NK-92 treated with Interleukin-12 subunit alpha and Interleukin-12 subunit beta, amount 100 ng/mL, for 24 hours (cell line): ENCODE measurements at places on chromosomes 13 and 19.

DNA sequence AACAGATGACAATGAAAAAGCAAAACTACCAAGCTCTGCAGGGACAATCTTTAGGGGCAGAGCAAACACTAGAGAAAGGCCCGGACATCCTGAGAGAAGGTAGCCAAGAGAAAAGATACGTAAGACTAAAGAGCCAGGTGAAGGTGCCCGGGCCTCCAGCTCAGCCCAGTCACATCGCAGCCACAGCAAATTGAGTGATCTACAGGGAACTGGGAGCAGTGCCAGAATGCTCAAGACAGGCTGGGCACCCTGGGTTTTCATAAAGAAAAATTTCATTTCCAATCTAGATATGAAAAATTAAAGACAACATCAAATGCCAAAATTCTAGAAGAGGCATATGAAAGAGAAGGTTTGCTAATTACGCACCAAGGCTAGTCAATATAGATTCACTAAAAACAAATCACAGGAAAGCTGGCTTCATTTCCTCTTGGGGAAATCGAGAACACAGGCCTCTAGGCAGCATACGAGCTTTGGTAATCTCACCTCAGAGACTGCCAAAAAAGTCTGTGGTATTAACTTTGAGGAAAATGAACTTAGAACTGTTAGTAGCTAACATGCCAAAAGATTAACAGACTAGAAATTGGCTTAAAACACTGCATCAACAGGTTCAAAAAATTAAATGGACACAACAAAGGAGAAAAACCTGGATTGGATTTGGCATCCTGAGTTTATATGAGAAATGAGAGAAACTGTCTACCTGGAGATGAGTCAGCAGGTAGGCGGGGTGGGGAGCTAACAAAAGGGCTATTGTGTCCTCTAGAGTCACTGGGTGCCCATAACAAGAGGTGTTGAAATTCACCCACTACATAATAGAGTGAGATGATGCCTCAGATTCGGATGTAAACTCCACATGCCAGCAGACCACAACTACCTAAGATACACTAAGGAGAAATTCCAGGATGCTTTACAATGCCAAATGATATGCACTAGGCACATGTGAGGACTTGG, 6.6 kb downstream of the ANKRD10 start:
- no peak for DNase-seq

GRCh38 chr19:15028490-15028889, 20.8 kb upstream of the CASP14 start:
- DNase-seq: no peak

- no peak for DNase-seq
These were observed at the start of gene TMEM91 for GRCh38 chr19:41376241-41376997. TMEM91 (plus strand) TSS chr19:41376533; CDS start chr19:41378310, 1,777 bp downstream.

- DNase-seq: no peak
These were observed 44.2 kb upstream of the HOMER3 start for GRCh38 chr19:18985257-18985656.

DNA sequence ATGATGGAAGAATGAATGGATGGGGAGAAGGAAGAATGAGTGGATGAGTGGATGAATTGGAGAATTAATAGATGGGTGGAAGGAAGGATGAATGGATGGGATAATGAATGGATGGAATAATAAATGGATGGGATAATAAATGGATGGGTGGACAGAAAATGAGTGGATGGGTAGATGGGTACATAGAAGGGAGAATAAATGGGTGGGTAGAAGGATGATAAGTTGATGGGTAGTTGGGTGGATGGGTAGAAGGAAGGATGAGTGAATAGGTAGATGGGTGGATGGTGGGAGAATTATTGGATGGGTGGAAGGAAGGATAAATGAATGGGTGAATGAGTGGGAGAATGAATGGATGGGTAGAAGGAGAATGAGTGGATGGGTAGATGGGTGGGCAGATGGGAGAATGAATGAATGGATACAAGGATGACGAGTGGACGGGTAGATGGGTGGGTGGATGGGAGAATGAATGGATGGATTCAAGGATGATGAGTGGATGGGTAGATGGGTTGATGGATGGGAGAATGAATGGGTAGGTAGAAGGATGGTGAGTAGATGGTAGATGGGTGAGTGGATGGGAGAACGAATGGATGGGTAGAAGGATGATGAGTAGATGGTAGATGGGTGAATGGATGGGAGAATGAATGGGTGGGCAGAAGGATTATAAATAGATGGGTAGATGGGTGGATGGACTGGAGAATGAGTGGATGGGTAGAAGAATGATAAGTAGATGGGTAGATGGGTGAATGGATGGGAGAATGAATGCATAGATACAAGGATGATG, 15.9 kb downstream of the VSTM2B start:
- no peak for DNase-seq

- DNase-seq: no peak
These were observed 29.4 kb downstream of the DIAPH3 start for GRCh38 chr13:60134376-60134775.

DNA sequence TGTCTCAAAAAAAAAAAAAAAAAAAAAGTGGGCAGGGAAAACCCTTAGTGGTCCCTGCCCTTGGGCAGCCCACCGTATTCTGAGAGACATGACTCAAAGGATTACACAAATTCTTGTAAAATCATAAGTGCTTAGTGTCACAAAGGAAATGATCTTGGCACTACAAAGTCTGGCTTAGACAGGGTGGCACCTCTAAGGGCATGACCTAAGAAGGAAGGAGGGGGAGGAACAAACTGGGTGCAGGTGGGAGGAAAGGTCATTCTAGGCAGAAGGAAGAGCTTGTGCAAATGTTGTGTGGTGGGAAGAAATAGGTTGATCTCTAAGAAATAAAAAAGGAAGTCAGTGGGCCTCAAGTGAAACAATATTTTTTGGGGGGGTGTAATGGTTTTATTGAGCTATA, 10.4 kb downstream of the PNPLA6 start:
- DNase-seq: no peak

- DNase-seq: no peak
These were observed 84.2 kb downstream of the SACS start for GRCh38 chr13:23349161-23349897.

- no peak for DNase-seq
These were observed 1.4 kb upstream of the MEGF8 start for GRCh38 chr19:42323852-42324654.

DNA sequence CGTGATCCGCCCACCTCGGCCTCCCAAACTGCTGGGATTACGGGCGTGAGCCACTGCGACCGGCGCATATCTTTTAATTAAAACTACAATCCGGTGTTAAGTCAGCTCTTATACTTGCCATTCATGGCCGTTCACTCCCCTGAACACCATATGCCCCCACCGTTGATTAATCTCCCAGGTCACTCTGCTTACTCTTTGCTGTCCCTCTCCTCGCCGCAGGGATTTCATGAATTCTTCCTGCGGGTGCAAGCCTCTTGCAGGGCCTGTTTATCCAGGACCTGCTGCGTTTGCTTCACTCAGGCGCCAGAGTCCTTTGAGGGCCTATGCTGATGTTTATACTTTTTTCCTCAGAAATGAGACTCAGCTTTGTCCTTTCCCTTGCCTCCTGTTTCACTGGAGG, 996 bp downstream of the ERVV-2 start:
- no peak for DNase-seq

DNA sequence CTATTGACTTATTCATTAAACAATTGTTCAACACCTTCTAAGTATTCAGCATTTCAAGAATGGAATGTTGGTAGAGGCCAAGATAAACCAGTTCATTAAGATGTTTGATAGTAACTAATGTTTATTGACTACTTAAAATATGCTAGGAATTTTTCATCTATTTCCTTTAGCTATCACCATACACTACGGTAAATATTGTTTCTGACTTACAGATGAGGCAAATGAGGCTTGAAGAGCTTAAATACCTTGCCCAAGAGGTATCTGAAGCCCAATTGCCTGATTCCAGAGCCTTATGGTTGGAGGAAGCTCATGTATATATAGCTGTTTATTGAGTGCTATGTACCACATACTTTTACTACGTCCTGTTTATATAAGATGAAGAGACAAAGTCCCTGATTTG, 286.2 kb downstream of the NDFIP2 start:
- no peak for DNase-seq

GRCh38 chr13:35514801-35515502, 38.5 kb upstream of the MAB21L1 start:
- no peak for DNase-seq

DNA sequence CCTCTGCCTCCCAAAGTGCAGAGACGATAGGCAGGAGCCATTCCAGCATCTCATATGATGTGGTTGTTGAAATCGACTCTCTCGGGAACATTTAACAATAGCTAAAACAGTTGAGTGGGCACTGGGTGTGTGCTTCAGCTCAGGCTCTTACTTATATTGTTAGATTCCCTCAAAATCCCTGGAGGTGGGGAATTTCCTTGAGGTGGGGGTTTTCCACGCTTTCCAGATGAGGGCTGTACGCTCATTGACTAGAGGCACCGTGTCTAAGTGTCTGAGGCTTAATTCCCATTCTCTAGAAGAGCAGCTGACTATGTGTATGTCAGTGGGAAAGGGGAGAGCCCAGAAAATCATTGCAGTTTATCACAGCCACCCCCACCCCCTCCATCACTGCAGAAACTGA, 10.8 kb upstream of the GRAMD1A start:
- no peak for DNase-seq

- DNase-seq: no peak
These were observed 14.4 kb downstream of the NAXD start for GRCh38 chr13:110629735-110630134.

GRCh38 chr13:50742353-50742752, 101.1 kb downstream of the DLEU7 start:
- no peak for DNase-seq

DNA sequence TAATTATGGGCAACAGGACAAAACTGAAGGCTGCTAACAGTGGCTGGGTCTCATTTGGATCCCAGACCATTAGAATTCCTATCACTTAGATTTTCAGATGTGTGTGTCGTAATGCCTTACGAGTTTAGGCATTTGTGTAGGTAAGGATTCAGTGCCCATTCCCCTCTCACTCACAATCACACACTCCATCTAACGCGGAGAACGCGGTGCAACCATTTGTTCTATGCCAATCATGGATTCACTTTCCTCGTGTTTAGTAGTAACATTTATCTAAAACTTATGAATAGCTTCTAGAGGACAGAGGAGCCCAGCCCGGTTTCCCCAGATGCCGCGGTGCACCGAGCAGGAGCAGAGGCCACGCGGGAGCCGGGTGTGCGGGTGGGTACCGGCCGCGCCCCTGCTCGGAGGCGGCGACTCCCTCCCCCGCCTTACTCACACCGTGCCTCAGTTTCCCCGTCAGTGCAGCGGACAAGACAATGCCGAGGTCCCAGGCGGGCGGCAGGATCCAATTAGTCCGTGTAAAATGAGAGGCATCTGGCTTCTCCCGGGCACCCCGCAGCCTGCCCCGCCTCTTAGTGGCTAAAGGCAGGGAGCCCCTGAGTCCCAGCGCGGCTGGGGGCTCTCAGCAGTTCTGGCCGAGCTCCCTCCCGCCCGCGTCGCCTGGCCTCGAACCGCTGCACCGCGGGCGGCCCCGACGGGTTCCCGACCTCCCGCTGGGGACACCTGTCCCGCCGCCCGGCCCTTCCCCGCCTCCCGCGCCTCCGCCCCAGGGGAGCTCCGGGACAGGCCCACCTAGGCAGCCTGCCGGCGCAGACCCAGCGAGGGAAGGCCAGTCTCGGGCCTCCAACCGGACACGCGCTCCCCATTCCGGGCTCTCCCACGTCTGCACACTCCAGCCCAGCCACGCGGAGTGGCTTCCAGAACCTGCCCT, 5.9 kb upstream of the C1QTNF9B start:
- no peak for DNase-seq

DNA sequence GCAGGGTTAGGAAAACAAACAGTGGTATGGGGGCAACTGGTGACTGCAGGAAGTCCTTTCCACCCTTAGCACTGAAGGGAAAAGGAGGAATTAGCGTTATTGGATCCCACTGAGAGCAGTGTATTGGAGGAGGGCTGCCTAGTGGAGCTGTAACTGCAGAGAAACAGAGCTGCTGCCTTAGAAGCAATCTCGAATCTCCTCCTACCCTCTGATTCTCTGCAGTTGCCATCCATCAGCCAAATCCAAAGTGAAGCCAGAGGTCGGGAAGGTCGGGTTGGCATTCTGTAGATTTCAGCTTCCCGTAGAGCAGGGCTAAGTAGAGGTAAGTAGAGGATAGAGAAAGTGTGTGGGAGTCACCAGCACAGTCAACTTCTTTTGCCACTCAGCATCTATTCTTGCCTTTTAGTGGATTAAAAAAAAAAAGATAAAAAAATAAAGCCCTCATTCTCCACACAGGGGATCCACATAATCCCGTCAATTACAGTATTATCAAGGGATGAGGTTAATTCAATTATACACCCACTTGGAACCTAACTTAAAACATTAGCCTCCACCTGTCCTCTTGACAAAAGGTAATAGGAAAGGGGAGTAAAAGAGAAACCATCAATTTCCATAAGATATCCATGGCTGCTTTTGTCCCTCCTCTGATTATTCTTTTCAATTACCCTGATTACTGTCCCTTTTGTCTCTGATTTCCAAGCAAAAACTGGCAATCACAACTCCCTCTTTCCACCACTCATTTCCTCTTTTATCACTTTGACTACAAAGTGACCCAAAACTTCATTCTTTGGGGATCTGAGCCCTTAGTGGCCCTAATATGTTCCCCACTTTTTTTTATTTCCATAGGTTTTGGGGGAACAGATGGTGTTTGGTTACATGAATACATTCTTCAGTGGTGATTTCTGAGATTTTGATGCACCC, 234.7 kb downstream of the RBM26 start:
- DNase-seq: no peak

- no peak for DNase-seq
These were observed 362.2 kb upstream of the PCDH20 start for GRCh38 chr13:61777899-61778298.

GRCh38 chr13:22108283-22108942, 437.5 kb downstream of the FGF9 start:
- DNase-seq: no peak

DNA sequence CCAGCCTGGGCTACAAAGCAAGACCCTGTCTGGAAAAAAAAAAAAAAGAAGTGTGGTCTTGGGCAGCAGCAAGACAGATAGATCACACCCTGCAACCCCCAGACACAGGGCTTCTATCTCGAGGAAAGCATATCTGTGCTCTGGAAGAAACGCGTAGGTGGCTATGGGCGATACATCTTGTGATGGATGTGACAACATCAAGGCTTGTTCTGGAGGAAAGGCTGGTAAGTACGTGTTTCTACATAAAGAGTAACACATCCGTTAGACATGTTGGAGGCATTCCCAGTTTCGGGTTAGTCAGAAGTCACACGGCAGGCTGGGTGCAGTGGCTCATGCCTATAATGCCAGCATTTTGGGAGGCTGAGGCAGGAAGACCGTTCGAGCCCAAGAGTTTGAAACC, 6.6 kb upstream of the DHDH start:
- no peak for DNase-seq
